Hepatic stellate cell (primary cell): ENCODE measurements at places on chromosomes 1 and 21.

GRCh38 chr21:41877901-41878830 lies 978 bp downstream of the PRDM15 start:
- peak; percentile 81 for DNase-seq

GRCh38 chr21:15437883-15438282 lies 291.9 kb upstream of the USP25 start:
- no peak for DNase-seq

- peak; percentile 80 for DNase-seq
These were observed 794 bp downstream of the NID1 start for GRCh38 chr1:236063919-236064673.

- no peak for DNase-seq
These were observed 10.9 kb downstream of the TAGLN2 start for GRCh38 chr1:159914252-159915018.

- DNase-seq = no peak
These were observed 74.9 kb downstream of the JAK1 start for GRCh38 chr1:64891448-64891825.

DNA sequence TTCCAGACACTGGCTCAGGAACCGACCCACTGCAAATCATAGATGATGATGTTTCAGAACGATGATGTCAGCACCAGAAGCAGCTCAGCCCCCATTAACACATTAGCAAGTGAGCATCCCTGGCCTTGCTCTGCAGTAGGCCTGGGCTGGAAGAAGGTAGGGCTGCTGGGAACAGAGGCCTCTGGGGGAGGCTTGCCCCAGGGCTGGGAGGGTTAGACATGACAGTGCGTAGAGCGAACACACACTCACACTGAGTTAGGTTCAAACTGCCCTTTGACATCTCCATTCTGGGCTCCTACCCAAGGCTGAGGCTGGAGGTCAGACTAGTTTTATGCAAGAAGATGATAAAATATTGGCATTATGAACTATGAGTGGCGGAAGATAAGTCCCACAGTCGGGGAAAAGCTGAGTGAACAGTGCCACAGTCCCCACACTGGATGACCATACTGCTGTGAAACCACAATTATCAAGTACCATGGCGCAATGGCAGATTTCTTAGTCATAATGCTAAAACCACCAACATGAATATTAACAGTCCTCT lies 91.1 kb downstream of the DMRTB1 start:
- DNase-seq = no peak

DNA sequence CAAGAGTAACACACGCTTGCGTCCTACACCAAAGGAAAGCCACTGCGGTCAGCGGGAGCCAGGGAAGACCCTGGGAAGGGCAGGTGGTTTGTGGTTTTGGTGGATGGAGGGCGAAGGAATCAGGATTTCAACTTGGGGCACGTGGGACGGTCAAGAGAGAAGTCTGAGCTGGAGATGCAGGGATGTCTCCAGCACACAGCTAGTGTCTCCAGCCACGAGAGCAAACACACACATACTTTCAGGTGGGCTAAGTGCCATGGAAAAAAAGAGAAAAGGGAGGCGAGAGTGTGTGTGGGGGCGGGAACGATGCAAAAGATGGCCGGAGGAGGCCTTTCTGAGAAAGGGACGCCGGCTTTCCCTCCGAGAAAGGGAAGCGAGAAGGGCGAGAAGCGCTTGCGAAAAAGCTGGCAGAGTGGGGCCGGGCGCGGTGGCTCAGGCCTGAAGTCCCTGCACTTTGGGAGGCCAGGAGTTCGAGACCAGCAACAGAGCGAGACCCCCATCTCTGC lies 1.4 kb upstream of the SRRM1 start:
- DNase-seq = peak; percentile 31

DNA sequence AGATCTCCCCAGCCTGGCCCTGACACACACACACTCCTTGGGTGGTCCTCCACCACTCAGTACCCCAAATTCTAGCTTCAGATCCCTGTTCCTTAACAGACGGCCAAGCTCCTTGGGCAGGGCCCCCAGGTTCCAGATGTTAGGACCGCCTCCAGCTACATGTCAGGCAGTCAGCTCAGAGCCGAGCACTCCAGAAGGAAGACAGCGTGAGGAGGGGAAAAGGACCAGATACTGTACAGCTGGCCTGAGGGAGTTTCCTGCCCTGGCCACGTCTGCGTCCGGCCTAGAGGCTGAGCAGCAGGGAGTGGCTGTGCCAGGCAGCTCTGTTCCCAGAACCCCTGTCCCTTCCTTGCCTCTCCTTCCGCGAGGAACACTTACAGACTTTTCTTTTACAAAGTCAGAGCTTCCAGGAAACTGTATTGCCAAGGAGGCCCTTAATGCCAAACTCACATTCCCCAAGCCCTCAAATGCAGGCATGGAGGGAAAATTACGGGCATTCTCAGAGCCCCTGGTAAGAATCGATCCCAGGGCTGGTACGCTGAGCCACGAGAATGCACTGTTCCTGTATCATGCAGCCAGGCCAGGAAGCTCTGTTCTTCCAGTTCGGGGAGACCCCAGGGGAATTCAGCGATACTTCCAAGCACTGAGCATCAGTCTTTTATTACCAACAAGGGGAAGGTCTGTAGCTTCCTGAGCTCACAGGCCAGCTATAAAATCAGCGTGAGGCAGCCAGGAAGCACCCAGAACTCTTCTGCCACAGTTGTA lies 45.2 kb upstream of the CNTN2 start:
- no peak for DNase-seq

DNA sequence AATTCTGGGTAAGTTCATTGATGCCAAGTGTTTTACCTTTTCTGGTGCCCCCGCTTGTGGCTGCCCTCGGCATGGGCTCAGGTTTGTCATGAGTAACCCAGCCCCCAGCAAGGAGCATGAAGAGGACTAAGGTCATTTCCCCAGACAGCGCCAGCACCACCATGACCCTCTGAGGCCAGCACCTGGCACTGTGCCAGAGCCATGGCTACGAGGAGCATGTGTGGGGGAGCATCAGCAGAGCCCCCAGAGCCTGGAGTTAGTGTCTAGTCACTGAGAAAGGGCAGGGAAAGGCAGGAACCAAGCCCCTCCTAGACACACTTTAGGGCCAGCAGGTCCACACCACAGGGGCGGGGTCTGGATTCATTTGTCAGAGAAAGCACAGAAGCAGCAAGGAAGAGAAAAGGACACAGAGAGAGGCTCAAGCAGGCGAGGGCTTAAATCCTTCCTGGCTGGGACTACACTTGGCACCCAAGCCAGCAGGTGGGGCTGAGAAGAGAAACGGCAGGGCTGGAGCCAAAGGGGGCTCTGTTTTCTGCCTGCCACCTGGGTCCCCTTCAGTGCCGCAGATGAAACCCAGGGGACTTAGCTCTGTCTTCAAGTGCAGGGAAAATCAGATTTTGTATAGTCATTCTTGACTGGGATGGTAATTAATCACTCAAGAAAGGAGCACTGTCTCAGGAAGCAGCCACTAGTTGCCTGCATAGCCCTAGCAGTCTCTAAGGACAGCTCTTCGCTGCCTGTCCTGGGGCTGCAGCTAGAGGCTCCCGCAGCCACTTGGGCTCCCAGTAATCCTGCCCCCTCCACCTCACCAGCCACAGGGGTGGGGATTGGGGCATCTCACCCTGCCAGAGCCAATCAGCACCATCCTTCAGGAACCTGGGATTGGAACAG lies 79.6 kb upstream of the ZC3H12A start:
- DNase-seq = no peak

DNA sequence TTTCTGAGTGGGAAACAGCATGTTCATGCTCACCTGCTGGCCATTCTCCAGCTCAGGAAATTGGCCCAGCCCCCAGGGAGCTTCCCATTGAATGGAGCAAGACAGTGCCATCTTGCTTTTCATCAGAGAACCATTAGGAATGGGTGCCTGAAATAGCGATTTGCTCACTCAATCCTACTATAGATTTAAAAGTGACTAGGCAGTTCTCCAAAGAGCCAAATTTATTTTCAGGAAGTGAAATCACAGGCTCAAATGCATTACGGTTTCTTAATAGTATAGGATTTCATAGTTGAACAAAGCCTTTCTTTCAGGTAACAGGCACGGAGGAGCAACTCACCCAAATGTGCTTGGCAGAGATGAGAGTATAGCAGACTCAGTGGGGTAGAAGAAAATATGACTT lies 272.1 kb downstream of the GRIK1 start:
- no peak for DNase-seq

- no peak for DNase-seq
These were observed 19.6 kb downstream of the CDKN2C start for GRCh38 chr1:50989694-50990093.

GRCh38 chr1:22297999-22298398 lies 153.7 kb upstream of the ZBTB40 start:
- DNase-seq = no peak

- DNase-seq = no peak
These were observed 546.9 kb downstream of the SMYD3 start for GRCh38 chr1:245960171-245960570.

DNA sequence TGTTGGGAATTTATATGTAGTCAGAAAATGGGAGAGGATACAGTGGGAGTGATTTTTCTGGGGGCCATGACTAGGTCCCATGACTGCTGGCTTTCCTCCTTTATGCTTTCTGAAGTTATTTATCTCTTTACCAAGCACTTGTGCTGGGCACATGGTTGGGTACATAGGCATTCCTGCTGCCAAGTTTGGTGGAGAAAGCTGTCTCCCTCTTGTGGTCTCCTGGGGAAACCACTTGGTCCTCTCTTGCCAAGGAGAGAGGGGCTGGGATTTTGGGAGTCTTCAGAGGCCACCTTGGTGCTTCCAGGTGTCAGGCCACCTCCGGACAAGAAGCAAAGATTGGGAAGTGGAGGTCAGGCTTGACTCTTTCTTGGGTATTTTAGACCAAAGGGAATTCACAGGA lies 120.2 kb upstream of the KCNE2 start:
- DNase-seq = peak; percentile 12

DNA sequence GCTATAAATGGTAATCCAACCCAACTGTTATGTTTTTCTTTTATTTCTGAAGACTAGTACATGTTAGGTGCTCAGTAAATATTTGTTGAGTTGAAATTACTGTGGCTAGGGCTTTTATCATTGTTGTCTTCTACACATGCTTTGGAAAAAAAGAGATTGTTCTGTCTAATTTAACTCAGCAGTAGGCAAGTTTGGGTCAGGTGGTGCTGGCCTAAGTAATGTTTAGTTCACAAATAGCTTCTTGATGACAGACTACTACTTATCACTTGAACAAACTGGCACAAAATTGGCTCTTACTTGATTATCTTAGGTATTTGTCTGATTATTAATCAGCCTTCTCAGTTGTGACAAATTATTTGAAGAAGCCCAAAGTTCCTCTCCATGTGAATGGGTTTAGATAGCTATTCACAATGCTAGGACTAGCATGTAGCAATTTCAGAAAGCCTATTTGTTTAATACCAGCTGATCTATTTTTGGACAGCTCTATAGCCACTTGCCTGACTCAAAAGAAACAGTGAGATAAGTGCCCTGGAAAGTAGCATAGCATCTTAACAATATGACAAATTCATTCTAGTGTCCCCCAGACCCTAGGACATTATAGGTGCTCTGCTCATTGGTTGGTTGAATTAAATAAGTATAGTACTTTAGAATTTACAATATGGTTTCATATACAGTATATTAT lies 32.6 kb downstream of the TMEM200B start:
- no peak for DNase-seq

- no peak for DNase-seq
These were observed 128.6 kb downstream of the PCNX2 start for GRCh38 chr1:233166896-233167295.

- no peak for DNase-seq
These were observed at the start of gene DENND2C for GRCh38 chr1:114669562-114670082. Gene DENND2C (minus strand): TSS chr1:114670049. CDS start chr1:114625984, 44,065 bp downstream.

GRCh38 chr1:153734396-153735089 lies 6.7 kb downstream of the INTS3 start:
- no peak for DNase-seq

- DNase-seq = no peak
These were observed 223.2 kb downstream of the FOXD2 start for GRCh38 chr1:47661040-47661439.

DNA sequence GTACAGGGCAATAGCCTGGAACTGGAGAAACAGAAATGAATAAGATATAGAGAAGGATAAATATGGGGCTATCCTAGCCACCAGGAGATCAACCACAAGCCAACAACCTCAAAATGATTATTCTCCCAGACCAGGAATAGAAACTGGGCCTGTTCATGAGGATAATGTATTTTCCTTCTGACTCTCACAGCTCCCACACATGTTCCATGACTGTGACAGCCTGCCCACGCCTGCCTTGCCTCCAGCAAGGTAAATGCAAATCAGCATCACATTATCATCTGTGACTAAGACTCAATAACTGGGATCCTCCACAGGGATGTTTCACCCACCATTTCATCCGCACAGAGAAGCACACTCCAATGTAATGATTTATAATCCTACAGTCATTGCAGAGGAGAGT lies 3.3 kb downstream of the ENSA start:
- no peak for DNase-seq

DNA sequence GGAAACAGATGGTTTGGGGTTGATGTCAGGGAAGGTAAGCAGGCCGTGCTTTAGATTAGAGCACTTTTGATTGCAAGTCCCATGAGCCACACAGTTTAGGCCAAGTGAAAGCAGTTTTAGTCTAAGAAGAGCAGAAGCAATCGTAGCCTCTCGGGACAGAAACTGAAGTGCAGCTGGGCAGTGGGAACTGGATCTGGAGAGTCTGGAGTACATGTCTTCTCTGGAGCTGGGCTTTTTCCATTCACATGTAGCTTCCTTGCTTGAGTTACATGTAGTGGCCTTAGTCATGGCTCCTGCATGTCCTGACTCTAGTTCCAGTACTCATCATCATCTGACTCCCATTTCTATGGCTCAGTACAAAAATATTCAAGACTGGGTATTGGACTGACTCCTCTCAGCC lies 16.7 kb downstream of the CAMTA1 start:
- peak; percentile 42 for DNase-seq

GRCh38 chr1:115059316-115059715 lies 29.7 kb downstream of the TSHB start:
- DNase-seq = no peak

DNA sequence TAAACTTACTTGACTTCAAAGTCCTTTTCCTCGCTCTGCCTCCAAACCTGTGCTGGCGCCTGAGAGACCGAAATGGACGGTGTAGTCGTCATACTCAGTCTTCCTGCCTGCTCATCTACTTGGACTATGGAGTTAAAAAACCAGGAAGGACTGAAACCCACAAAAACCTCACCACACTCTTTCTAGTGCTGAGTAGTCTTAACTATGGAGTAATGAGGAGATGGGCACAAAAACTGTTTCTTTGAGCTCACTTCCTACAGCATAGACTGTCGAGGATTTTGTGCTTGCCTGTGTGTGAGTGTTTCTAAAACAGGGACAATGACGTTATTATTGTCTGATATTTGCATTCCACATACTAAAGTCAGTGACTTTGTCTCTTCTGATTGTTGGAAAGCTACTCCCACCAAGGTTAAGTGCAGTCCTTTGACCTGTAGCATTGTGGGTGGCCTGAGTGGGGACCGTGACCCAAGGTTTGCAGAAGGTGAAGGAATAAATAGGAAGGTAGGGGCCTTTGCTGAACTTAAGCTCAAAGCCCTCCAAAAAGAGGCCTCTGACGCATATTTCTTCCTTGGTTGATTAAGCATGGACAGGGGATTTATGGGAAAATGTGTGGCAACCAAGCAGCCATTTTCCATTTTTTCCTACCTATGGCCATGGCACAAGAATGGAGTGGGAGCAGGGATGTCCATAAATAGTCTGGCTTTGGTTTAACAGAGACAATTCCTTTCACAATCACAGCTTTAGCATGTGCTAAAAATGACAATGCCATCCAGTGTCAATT lies 109.6 kb downstream of the ZBTB18 start:
- DNase-seq = no peak

GRCh38 chr1:21878840-21879478 lies 58.2 kb downstream of the HSPG2 start:
- no peak for DNase-seq
